ENCODE measurements at places on chromosomes 16 and 17.

DNA sequence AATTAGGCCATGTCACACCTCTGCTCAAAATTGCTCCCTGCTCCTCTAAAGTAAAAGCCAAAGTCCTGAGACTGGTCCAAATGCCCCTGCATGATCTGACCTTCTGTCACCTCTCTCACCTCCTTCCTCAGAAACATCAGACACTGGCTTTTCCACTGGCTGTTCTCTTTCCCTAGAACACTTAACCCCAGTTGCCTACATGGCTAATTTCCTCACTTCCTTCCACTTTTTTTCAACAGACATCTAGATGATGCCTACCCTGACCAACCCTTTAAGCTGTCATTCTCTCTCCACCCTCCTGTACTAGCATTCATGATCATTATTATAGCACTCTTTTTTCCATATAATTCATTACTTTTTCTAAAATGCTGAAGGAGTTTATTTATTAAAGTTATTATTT, 31.0 kb downstream of the CCT6B start:
- DNase-seq: no peak

DNA sequence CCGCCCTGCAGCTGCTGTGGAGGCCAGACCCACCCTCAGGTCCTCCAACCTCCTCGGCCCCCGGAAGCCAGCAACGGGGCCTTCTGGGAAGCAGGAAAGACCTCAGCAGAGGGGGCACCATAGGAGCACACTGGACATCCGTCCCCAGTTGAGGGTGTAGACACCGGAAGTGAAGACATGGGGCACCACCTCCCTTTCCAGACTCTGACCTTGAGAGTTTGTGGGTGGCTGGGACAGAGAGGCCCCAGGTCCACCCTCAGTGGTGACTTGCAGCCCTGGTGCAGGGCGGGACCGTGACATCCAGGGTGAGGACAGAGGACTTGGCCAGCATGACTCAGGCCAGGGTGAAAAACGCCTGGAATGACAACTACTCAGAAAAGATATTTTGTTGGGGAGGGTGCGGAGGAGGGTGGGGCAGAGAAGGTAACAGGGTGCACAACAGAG, 19.9 kb downstream of the CEP295NL start:
- no peak for DNase-seq

DNA sequence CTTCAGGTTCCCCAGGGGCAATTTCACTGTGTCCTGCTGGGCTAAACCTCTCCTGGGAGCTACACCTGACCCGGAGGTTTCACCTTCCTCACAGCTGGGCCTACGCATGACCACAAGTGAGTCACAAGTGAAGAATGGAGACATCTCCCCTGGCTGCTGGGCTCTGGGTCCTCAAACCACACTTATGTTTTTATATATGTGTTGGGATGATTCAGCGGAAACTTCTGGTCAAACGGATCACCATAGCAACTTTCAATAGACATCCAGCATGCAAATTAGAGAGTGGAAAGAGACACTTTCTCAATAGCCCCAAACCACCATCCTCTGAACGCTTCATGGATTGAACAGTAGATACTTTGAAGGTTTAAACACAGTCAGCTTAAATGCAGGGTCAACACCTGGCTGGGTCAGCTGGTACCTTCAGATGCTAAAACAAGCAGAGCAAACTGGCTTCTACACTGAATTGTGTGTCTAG, 28.0 kb upstream of the MAF start:
- DNase-seq: peak; percentile 97

DNA sequence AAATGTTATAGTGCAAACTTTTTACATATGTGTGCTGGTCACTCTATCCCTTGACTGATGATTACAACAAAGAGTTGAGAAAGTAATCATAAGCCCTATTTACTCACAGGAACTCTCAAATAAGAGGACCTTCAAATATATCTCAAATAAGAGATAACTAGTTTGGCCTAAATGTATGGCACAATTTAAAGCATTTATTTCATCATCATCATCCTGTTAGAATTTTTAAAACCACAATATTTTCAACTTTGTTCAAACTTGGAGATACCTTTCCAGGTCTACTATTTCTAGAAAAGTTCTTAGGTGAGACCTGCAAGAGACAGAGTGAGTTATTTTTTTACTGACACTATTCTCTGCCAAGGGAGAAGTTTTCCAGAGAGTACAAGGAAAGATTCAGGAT, 5.5 kb downstream of the CPPED1 start:
- DNase-seq: no peak

- DNase-seq: no peak
Measured at GRCh38 chr16:1550069-1550468, 16.6 kb downstream of the TMEM204 start.

GRCh38 chr17:17902376-17902775, 65.6 kb upstream of the SREBF1 start:
- no peak for DNase-seq
